ENCODE measurements at places on chromosomes 7 and 10.

GRCh38 chr7:132840199-132840598, 241.7 kb downstream of the CHCHD3 start:
- no peak for DNase-seq

- peak; percentile 88 for DNase-seq
These were observed 759 bp downstream of the FGFBP3 start for GRCh38 chr10:91908337-91909116.

DNA sequence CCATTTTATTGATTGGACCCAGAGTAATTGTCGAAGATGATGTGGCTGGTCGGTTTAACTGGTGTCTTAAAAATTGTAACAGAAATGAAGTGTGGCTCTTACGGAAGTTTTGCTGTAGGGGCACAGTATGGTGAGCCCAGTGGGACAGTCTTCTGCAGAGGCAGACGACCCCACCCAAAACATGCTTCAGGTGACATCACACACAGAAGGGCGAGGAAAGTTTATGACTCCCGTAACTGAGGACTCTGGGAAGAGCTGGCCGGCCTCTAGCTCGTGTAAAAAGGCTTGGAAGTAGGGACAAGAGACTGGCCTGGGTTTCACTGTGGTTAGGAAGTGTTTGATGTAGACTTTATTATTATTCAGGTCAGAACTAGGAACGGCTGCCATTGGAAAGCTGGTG, 73.3 kb downstream of the HTR5A start:
- no peak for DNase-seq

- no peak for DNase-seq
These were observed 162.5 kb upstream of the CELF2 start for GRCh38 chr10:10855151-10855581.

- no peak for DNase-seq
These were observed 500.5 kb upstream of the LRRN3 start for GRCh38 chr7:110590415-110590814.

GRCh38 chr10:46551701-46552525, 4.5 kb downstream of the GPRIN2 start:
- DNase-seq = no peak

GRCh38 chr10:122618461-122619165, 58.1 kb downstream of the DMBT1 start:
- DNase-seq = no peak

DNA sequence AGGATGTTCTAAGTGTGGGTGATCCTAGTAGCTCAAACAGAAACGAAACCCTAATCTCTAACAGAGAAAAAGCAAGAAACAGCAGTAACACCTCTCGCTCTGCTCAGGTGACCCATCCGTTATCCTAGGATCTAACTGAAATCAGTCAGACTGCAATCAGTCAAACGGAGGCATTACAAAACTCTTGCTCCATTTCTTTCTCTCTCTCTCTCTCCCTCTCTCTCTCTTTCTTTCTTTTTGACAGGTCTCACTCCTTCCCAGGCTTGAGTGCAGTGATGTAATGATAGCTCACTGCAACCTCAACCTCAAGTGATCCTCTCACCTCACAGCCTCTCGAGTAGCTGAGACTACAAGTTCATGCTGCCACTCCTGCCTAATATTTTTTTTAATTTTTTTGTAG, 1283.5 kb upstream of the CELF2 start:
- DNase-seq = no peak

DNA sequence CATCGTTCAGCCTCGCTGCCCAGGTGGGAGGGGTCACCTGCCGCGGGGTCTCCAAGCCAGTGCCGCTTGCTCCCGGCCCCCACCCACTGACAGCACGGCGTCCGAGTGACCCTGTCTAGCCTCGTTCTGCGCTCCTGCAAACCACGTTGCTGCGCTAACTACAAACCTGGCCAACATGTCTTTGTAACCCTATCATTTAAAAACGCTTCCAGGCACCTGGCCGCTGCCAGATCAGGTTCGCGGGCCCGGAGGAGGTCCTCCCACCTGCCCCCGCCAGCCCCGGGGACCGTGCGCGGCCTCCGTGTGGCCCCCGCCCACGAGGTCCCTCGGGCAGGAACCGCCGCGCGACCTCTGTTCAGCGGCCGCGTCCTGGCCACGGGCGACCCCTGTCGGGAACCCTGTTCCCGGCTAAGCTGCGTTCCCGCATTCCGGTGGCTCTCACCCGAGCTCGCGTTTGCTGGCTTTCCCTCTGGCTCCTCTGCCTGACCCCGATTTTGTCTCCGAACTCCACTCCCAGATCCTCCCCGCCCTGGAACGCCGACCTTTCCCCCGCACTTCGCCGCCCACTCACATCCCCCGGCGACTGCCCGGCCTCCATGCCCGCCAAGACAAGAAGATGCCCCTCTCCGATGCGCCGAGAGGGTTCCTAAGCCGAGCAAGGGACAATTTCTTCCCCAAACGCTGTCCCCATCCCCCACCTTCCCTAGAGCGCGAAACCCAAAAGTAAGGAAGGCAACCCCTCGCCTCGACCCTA, 2.4 kb downstream of the SFMBT2 start:
- peak; percentile 38 for DNase-seq

- no peak for DNase-seq
These were observed 337.7 kb upstream of the AOAH start for GRCh38 chr7:37061849-37062559.

GRCh38 chr10:2670864-2671263, 396.5 kb upstream of the PFKP start:
- DNase-seq = no peak

- DNase-seq = peak; percentile 85
These were observed 174.4 kb downstream of the ST7 start for GRCh38 chr7:117127585-117128168.

GRCh38 chr10:97774811-97775294, 3.1 kb upstream of the SFRP5 start:
- DNase-seq = no peak

DNA sequence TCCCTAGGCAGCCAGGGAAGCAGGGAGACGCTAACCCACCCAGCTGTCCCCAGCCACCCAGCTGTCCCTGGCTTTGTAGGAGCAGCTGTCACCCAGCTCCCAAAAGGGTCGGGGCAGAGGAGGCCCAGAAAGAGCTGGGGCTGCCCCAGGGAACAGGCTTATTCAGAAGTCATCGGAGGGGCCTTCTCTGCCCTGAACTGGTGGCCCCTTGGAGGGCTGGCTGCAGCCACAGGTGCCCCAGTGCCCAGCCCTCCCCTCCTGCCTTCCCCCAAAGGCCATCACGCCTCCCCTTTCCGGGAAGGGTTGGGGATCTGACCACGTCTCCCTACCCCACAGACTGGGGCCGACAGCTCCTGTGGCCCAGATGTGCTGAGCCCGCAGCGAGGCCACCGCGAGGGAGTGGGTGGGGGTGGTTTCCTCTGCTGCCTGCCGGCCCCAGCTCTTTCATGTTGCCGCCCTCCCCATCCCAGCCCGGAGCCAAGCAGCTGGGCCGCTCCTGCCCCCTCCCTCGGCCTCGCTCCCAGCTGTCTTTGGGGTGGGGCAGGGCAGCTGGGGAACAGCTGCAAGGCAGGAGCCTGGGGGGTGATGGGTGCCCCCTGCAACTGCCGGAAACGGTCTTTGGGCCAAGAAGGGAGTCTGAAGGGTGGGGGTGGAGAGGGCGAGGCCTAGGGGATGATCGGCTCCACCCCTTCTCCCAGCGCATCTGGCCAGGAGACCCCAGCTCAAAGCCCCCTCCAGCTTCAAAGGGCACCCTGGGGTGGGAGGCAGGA, 16.8 kb downstream of the TRIM8 start:
- peak; percentile 79 for DNase-seq

DNA sequence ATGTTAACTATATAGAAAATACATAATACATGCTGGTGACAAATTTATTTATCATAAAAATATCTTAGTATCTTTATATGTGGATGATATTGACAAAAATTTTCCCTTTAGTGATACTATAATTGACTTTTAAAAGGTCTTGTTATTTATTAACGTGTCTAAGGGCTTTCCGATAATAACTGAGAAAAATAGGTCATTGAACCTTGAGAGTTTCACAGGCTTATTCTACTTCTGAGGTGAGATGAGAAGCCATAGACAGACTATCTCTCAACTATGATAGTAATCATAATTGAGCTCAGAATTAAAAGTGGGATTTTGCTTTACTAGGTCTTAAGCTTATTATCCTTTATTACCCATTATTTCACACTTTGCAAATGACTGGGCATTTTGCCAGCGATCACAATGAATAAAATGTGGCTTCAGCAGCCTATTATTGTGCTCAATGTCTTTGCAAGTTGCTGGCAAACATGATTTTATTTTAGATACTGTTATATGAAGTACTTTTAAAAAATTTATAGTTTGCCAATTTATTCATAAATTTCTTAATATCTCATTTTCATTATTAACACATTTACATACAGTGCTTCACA, 574.5 kb downstream of the ZWINT start:
- DNase-seq = no peak

GRCh38 chr7:13933536-13933935, 55.9 kb downstream of the ETV1 start:
- DNase-seq = no peak

DNA sequence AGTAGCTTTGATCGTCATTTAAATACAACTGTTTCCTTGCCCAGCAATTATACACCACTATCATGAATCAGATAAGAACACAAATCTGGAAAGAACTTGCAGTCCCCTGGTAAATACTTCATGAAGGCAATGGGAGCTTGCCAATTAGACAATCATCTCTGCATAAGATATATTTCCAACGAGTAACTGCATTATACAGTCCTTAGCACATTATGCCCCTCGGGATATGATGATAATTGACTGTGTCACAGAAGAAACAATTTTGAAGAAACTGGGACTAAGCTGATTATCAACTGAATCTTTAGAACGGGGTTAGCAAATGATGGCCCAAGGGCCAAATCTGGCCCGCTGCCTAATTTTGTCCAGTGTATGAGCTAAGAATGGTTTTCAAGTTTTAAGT, 155.7 kb downstream of the TRIL start:
- DNase-seq = no peak

GRCh38 chr7:46490406-46490805, 569.3 kb upstream of the IGFBP3 start:
- DNase-seq = no peak

DNA sequence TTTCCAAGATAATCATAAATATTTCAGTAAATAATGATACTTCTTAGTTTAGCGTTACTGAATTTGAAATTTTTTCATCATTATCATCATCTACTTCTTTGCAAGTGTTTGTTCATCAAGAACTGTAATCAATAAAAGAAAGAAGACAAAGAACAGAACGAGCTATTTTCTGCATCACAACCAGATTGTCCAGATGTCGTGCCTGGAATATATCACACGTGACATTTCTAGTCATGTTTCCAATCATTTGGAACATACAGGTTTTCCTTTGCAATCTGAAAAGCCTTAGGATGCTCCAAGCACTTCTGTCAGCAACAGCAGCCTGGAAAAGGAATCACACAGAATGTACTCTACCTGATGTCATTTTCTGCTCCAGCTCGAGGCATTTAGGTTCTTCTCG, 107.4 kb downstream of the FAM107B start:
- no peak for DNase-seq

- no peak for DNase-seq
These were observed 181.6 kb downstream of the PTPN20 start for GRCh38 chr10:47092831-47093230.

DNA sequence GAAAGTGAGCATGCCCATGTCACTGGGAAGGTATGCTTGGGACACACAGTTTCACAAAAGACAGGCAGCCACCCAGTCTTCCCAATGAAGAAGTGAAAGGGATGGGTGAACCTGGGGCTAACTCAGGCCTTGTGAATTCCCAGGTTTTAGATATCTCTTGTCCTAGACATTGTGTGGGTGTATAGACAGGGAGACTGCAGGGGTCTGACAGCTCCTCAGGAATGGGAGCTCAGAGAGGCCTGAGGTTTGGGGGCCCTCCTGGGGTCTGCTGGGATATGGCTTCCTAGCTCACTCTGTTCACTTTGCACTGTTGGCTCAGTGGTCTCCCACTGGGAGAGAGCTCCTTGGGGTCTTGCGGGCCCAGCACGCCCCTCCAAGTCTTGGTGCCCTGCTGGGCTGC, 47.0 kb downstream of the WDFY4 start:
- no peak for DNase-seq

DNA sequence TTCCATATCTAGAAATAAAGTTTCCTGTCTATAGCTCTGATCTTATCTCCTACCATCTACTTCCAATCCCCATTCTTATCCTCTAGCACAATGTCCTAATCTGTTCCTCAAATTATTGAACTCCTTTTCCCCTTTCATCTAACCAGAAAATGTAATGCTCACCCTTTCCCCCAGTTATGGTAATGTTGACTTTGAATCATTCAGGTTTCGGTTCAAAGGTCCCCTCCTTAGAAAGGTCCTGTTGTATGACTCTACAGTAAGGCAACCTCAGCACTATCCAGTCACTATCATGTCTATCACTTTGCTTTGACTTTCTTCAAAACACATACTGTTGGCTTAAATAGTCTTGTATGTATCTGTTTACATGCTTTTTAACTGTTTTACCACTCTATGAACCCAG, 264.2 kb upstream of the PCDH15 start:
- no peak for DNase-seq

- DNase-seq = no peak
These were observed 60.9 kb downstream of the BAMBI start for GRCh38 chr10:28738200-28738599.

DNA sequence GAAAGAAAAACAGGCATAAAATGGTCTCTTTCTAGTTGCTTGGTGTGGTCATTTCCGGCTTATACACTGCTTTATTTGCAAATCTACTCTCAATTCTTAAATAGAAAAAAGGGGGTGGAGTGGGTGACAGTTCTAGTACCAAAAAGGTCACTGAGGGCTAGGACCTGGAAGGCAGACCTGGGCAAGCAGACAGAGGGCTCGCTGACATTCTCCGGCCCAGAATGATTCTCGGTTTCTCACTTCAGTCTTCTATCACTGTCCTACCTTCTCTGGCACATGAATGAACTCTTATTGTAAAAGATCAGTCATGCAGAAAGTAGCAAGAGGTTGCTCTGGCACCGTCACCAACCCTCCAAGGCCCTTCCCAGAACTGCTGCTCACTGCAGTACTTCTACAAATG, 54.0 kb downstream of the MALSU1 start:
- no peak for DNase-seq

DNA sequence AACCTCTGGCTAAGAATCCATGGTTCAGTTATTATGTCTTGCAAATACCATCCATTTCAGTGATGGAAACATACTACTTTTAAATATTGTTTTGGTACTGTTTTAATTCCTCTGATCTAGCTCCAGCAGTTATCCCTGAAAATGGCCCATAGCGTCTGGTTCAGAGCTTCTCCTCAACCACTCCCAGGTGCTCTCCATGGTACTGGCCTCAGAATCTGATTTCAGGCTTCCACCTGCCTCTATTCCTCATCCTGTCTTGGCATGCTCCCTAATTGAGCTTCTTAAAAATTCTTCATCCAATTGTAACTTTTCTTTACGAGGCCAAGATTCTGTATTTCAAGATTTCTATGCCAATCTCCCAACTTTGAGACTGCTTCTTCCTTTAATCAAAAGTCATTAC, 236.3 kb downstream of the HTR7 start:
- DNase-seq = no peak

Measured in inflammatory macrophage (primary cell).